Bone marrow (tissue), 2 donors: ENCODE measurements at places on chromosomes 16 and 17.

DNA sequence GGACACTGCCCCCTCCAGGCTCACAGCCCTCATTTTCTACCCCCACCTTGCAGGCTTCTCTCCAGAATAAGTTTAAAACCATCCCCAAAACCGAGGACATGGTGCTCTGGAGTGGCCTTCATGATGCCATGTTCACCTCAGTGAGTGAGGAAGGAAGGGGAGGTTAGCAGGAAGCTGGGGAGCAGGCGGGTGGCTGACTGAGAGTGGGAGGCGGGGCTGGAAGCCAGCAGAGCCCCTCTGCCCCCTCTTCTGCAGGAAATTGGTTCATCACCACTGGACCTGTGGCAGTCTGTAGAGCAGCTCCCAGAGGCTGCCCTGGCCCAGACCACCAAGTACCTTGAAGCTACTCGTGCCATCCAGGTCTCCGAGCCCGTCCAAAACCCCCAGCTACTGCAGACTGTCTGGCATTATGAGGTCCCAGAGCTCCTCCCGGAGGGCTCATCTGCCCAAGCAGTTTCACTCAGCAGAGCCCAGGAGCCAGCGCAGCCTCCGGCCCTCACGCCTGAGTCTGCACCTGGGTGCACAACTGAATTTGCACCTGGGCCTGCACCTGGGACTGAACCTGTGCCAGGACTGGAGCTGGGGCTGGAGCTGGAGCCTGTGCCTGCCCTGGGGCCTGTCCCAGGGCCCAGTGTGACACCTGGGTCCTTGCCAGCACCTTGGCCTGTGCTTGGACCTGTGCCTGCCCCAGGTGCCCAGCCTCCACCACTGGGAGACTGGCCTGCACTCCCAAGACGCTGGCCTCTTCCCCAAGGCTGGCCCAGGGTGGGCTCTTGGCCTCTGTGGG is 19.0 kb downstream of the C16orf96 start:
- DNase-seq = no peak

GRCh38 chr16:68768771-68769170 is 31.7 kb downstream of the CDH1 start:
- no peak for DNase-seq

GRCh38 chr16:66857437-66857836 is 13.2 kb downstream of the CA7 start:
- DNase-seq = no peak

DNA sequence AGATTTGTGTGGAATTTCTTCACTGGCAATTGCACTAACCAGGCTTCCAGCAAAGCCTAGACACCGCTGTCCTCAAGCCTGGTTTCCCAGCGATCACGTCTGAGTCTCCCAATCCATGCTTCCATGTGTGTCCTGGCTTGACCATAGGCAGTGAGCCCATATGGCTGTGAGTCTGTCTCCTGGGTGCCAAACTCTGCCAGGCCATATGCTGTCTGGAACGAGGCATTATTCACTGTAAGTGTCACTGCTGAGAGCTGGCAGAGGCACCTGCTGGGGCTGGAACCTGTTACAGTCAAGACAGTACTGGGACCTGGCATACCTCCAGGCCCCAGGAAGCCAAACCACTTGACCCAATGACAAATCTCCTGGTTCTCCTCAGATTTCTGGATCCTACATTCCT is 60.4 kb downstream of the HS3ST2 start:
- no peak for DNase-seq

DNA sequence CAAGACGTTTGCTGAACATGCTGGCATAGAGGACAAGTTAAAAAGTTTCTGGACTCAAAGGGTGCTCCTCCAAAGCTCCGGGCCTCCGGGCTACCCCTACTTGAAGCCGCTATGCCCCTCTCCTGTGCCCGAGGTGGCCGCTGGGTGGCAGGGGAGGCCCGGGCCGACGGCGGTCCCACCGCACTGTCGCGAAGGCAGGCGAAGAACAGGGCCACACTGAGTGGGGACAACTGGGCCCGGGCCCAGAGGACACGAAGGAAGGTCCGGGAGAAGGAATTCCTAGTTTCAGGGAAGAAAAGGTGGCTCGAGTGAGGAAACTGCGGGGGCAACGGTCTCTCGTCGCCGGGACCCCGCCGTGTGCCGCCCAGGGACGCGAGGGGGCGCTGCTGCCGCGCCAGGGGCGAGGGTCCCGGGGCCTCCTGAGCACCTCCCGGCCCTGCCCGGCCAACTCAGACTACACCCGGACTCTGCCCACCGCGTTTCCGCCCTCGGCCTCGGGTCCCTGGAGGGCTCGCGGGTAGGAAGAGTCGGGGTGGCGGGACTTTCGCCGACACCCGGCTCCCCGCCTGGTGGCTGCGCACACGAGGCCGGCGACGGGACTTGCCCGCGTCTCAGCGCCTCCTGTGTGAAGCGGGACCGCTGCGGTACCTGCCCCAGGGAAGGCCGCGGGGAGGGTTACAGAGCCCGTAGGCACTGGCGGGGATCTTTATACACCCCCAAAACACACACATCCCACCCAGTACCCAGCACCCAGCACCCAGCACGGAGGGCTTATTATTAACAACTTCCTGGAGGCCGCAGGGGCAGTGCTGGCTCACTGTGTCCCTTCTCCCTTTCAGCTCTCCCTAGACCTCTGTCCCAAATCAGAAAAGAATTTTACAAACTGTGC is 772 bp upstream of the CHCT1 start:
- peak; percentile 65 for DNase-seq

DNA sequence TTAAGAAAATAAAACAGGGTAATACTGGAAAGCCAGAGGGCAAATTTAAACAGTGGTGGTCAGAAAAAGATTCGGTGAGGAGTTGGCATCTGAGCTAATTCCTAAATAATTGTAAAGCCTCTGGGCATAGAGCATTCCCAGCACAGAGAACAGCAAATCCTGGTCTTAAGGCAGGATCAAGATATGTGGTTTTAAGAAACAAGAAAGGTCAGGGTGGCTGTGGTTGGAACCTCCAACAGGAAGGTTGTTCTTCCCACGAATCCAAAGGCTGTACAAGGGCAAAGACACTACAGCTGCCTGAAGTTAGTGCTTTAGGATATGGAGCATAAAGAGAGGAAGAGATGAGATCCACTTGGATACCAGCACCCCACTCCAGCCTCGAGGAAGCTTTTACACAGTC is 114.6 kb downstream of the ZNF18 start:
- DNase-seq = no peak

GRCh38 chr16:51430716-51431369 is 279.8 kb upstream of the SALL1 start:
- DNase-seq = no peak

GRCh38 chr17:45841883-45842525 is 2.7 kb upstream of the SPPL2C start:
- no peak for DNase-seq

DNA sequence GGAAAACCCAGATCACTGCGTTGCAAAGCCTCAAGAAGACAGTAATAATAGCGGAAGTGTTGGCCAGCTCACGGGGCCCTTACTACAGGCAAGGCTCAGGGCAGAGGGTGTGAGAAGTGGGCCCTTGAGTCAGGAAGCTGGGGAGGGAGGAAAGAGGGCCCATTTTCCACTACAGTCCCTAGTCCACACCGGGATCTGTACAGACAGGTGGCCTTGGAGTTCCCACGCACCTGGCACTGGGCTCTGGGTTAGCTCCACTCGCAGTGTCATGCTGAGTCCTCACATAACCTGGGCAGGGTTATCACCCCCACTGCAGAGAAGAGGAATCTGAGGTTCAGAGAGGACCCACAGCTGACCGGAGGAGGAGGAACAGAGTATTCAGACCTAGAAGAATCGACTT is 16.8 kb upstream of the MTSS2 start:
- DNase-seq = no peak

GRCh38 chr17:27306276-27306835 is 12.4 kb downstream of the WSB1 start:
- DNase-seq = no peak

DNA sequence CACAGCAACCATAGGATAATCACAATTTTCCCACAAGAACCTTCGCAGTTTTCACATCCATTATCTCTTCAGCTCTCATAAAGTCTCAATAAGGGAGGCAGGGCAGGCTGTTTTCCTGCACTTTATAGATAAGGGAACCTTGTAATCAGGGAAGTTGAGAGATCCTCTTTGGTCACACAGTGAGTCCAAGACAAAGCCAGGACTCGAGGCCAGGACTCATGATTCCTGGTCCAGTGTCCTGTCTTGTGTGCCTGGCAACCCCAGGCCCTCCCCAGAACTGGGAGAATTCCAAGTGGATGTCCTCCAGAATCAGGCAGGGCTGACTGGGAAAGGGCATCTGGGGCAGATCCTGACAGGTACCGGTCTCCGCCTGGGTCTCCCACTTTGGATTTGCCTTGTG is 23.1 kb upstream of the PHF12 start:
- DNase-seq = no peak

- DNase-seq = no peak
These were observed 3.6 kb downstream of the PRSS33 start for GRCh38 chr16:2783581-2784357.

DNA sequence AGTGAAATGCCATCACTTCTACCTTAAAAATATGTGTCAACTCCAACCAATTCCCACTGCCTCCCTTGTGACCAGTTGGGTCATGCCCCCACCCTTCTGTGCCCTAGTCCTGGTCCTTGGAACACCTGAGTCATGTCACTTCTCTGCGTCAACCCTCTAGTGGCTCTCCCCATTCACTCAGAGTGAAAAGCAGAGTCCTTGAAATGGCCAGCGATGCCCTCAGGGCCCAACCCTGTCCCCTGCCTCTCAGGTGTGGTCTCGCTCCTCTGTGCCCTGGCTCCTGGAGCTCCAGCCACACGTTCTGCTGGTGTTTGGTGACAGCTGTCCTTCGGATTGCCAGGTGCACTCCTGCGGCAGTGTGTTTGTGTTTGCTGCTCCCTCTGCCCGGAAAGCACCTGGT is 89.2 kb downstream of the SPECC1 start:
- no peak for DNase-seq

- DNase-seq = no peak
These were observed 38.2 kb upstream of the ARL6IP1 start for GRCh38 chr16:18839555-18839954.

DNA sequence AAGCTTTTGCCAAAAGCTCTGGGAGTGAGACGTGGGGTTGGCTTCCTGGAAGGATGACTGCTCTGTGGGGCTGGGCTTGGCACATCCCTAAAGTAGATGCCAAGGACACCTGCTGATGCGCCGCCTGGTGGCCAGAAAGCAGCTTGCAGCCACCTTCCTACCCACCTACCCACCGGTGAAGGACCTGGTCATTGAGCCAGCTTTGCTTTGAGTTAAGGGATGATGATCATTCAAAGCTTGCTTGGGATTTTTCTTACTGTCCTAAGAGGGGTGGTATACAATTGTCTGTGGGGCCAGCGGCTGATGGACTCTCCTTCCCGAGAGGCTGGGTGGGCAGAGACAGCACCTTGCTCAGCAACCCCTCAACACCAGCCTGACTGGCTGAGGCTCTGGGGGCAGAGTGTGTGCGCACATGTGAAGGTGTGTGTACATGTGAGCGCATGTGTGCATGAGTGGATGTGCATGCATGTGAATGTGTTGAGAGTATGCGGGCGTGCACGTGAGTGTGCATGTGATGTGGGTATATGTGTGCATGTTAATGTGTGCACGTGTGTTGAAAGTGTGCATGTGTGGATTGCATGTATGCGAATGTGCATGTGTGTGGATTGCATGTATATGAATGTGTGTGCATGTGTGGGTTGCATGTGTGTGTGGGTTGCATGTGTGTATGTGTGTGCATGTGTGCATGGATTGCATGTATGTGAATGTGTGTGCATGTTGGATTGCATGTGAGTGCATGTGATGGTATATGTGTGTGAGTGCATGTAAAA is 18.6 kb downstream of the C1QTNF1 start:
- DNase-seq = no peak

- DNase-seq = no peak
These were observed 81.5 kb upstream of the TRAP1 start for GRCh38 chr16:3798838-3799237.

DNA sequence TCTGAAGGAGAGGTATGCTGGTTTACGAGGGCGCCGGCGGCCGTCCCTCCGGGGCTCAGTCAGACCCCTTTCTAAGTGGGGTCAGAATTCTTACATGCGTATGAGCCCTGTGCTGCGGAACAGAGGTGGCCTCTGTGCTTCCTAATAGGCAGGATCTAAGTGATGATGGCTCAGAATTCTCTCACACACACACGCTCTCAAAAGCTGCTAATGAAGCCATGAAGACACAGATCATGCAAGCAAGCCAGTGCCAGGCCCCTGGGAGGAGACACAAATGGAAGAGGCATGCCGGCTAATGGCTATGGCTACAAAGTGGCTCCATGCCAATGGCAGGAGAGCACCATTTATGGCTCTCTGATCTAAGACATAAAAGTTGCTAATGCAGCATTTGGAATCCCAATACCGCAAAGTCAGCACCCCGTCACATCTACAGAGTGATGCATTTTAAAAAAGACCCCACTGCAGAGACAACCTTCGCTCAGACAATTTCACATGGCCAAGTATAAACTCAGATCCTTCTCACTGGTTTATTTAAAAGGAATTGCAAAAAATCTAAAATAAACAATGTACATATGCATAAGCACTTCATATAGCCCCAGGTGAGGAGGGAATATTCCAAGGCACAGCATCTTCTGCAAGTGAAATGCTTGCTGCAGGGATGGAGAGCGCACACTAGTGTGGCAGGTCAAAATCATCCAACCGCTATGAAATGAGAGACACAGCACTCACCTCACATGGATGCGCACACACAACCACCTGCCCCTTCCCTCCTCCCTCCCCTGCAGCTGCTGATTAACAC is 24.5 kb downstream of the NPLOC4 start:
- DNase-seq = no peak

- DNase-seq = no peak
These were observed 8.9 kb downstream of the SLC5A11 start for GRCh38 chr16:24854607-24855171.

- peak; percentile 9 for DNase-seq
These were observed 32.6 kb upstream of the TAC4 start for GRCh38 chr17:49880291-49881053.

- no peak for DNase-seq
These were observed 4.1 kb downstream of the BAIAP2 start for GRCh38 chr17:81039096-81039495.

DNA sequence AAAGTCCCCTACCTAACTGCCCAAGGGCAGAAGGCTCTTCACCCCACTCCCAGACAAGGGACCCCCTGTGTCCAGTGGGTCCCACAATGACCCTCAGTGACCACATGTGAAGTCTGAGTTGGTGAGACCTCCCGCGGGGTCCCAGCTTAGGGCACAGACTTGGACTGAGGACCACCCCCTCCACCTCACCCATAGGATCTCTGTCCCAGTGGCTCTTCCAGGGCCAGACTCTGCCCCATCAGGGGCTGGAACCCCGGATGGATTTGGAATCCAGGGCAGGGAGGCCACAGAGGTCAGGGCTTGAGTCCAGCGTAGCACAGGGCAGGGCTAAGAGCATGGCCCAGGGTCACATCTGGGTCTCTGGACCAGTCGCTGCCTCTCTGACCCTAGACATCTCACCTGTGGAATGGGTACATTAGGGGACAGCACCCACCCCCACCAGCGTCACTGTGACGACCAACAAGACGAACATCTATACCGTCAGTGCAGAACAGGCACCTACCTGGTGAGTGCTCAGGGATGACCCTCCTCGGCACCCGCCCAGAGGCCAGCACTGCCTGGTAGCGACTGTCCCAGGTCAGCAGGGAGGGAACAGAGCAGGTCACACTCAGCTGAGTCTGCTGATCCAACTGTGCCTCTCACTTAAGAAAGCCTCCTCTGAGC is 37.7 kb downstream of the TNFRSF13B start:
- DNase-seq = no peak
